ENCODE measurements at places on chromosomes 5 and 9.

GRCh38 chr5:78496373-78496772, 136.0 kb downstream of the SCAMP1 start:
- no peak for DNase-seq

DNA sequence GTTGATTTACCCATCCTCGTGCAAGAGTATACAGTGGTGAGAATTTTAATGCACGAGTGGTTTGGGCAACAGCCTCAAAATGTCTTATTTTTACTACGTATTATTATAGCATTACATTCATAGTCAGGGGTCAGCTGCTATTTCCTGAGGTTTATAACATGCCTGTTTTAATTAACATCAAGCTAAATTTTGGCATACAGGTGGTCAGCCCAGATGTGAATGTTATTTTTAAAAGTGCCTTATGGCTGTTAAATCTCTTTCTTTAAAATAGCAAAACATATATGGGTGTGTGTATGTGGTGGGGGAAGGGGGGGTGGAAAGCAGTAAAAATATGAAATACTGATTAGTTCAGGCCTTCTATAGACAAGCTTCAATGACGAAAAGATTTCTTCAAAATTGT, 424.5 kb upstream of the CLINT1 start:
- no peak for DNase-seq

DNA sequence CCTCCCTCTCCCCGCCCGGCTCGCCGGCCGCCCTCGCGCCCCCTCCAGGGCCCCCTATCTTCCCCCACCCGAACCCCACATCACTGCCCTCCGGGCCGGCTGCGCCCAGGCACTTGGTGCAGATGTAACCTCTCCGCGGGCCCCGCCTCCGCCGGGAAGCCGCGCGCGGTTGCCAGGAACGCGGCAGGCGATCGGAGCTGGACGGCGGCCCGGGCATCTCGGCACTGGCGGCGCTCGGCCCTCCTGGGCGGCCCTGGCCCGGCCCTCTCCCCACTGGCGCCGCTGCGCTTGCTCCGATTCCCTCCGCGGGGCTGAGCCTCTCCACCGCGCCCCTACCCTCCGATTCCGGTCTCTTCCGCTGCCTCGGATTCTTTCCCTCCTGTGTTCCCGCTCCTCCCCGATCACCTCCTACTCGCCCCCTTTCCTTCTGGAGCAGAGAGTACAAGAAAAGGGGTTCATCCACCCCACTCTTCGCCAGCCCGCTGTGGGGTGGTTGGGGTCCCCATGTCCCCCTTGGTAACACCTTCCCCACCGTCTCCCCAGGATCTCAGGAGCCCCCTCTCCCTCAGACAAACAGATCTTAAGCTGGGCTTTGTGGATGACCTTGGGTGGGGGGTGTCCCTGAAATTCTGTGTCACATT, 70.6 kb downstream of the C9orf50 start:
- no peak for DNase-seq

DNA sequence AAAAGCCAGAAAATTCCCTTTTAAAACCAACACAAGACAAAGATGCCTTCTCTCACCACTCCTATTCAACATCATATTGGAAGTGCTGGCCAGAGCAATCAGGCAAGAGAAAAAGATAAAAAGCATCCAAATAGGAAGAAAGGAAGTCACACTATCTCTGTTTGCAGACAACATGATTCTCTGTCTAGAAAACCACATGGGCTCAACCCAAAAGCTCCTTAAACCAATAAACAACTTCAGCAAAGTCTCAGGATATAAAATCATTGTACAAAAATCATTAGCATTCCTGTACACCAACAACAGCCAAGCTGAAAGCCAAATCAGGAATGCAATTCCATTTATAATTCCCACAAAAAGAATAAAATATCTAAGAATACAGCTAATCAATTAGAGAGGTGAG, 112.0 kb downstream of the ADAMTSL1 start:
- DNase-seq, result no peak

DNA sequence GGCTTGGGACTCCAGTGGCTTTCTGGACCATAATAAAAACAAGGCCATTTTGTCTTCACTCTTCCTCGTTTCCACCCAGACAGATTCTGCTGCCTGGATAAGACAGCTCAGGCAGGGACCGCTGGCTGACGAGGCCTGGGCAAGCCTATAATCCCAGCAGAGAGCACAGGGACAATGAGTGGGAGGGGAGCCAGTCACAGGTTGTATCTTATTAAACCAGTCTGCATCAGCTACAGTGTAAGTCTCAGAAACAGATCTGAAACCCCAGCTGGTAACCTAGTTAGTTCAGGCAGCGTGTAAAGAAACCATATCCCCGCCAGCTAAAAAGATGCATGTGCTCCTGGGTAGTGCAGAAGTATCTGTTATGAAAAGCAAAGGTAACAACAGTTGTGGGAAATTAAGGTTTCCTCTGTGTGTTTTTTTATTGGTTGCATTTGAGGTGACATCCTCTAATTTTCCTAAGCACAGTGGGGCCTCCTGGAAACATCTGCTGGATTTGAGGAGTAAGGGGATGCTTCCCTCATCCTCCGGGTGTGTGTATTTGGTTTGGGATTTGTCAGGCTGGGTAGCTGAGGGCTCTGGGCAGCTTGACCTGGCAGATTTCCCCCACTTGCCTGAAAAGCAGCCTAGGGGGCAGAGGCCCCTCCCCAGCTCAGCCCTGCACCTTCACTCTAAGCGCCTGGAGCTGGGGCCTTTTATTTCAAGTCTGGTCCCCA, 15.2 kb upstream of the TAL2 start:
- DNase-seq, result no peak

- DNase-seq, result no peak
These were observed 26.2 kb downstream of the OSMR start for GRCh38 chr5:38871790-38872551.
